ENCODE measurements at places on chromosomes 7 and 10. TPM values are rescaled to one million over a fixed set of nuclear protein-coding genes. Genes with fewer than 3 reads are reported as not detected.

DNA sequence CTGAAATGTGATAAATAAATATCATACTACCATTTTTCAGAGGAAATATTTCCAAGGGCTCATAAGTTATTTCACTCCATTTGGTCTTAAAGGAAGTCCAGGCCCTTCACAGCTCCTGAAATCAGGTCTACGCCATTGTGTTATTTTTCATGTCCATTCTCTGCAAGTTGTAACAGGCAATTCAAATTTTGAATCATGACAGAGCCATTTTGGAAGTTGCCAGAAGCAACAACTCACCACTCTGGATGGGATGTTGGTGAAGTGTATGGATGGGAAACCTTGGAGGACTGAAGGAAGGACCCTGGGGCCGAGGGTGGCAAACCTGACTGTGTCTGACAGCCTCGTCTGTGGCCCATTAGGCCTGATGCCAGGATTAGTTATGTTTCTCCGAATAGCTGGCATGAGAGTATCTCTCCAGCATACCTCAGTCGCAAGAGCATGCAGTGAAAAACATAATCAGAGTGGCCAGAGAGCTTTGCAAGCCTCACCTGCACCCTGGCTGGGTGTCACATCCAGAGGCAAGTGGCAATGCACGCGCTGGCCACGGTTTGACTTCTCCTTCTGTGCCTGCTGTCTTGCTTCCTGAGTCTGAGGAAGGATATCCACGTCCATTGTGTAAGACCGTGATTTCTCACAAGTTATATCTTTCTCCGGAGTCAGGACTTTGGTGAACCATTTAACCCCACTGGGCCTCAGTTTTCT lies 87.1 kb downstream of the NRP1 start:
- no peak overlapping the region for H3K27ac ChIP-seq
- peaks cover 4% of the 10 kb centered on the region for H3K4me1 ChIP-seq
- peaks cover 11% of the 10 kb centered on the region for H3K36me3 ChIP-seq
- no peak overlapping the region for H3K4me3 ChIP-seq

DNA sequence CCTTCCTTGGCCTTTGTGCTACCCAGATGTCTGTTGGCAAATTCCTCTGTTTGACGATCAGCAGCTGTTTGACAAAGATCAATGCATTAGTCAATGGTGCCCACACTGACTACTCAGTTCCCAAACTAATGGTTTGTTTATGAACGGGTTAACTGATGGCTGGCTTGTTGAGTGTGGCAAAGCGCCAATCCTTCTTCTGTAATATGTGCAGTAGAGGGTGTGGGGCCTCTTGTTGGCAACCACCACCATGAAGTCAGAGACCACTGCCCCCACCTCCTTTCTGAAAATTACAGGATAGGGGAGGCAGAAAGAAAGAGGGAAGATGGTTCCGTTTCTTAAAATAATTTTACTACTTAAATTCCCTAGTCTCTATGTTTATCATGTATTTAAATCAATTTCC lies 2.6 kb upstream of the PLCE1 start:
- peak overlapping the region; percentile 55 for H3K27ac ChIP-seq
- H3K4me1 ChIP-seq, result peaks cover 17% of the 10 kb centered on the region
- DNase-seq, result no peak
- no peaks in the 10 kb centered on the region for H3K36me3 ChIP-seq

DNA sequence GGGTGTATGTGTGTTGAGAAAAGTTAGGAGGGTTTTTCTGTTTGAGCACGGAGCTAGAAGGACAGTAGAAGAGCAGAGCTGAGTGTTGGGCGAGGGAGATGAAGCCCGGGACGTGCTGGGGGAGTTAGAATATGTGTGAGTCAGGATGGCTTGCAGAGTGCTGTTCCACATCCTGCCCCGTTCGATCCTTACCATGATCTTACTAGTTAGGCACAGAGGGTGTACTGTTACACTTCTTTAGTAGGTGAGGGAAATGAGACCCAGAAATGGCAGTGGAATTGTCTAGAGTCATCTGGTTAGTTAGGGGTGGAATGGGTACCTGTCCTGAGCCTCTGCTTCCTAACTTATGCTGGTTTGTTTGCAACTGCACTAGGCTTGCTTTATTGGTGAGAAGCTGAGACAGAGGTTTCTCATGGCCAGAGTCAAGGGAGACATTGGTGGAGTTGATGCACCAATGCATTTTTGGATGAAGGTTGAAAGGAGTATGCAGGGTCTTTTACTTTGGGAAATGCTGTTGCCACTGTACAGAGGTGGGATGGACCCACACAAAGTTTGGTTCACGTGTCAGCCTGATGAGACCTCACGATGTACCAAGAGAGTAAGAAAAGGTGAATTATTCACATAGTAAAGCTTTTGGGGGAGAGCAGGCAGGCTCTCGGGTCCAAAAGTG lies 42.4 kb downstream of the CCNY start:
- H3K27me3 ChIP-seq, result no peaks in the 10 kb centered on the region
- H3K36me3 ChIP-seq, result no peaks in the 10 kb centered on the region
- H3K4me3 ChIP-seq, result no peak overlapping the region
- H3K27ac ChIP-seq, result peak overlapping the region; percentile 82

DNA sequence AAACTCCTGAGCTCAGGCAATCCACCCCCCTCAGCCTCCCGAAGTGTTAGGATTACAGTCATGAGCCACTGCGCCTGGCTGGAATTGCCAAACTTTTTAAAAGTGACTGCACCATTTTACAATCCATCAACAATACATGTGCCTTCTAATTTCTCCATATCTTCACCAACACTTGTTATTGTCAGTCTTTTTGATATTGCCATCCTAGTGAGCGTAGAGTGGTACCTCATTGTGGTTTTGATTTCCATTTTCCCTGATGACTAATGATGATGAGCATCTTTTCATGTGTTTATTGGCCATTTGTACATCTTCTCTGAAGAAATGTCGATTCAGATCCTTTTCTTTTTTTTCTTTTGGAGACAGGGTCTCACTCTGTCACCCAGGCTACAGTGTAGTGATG lies 21.7 kb upstream of the STRIP2 start:
- DNase-seq, result no peak
- H3K27me3 ChIP-seq, result no peaks in the 10 kb centered on the region
- no peak overlapping the region for H3K4me3 ChIP-seq
- peaks cover 17% of the 10 kb centered on the region for H3K36me3 ChIP-seq

Gene ANKRD7
- not detected for total RNA-seq

Gene AKR1E2
- 0.53 TPM for total RNA-seq
